ENCODE measurements at places on chromosomes 4 and X.

- no peak for DNase-seq
Measured at GRCh38 chr4:159506801-159507517, 404.1 kb downstream of the RAPGEF2 start.

- DNase-seq = no peak
Measured at GRCh38 chr4:87087015-87087414, 133.4 kb downstream of the KLHL8 start.

GRCh38 chr4:37652747-37653527 is 33.2 kb downstream of the RELL1 start:
- DNase-seq = no peak

GRCh38 chr4:53844133-53844532 is 220.3 kb downstream of the CHIC2 start:
- DNase-seq = no peak

DNA sequence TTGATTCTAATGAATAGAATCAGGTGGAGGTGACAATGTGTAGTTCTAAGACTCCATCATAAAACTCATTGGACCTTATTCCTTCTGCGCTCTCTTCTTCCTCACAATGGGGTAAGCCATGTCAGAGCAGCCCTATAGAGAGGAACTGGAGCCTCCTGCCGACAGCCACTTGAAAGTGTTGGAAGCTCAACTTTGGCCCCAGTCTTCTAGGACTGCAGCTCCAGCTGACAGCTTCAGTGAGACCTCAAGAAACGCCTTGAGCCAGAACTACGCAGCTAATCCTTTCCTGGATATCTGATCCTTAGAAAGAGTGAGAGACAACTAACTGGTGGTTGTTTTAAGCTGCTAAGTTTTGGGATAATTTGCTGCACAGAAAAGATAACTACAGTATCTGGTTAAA is 22.1 kb upstream of the ADH7 start:
- no peak for DNase-seq

DNA sequence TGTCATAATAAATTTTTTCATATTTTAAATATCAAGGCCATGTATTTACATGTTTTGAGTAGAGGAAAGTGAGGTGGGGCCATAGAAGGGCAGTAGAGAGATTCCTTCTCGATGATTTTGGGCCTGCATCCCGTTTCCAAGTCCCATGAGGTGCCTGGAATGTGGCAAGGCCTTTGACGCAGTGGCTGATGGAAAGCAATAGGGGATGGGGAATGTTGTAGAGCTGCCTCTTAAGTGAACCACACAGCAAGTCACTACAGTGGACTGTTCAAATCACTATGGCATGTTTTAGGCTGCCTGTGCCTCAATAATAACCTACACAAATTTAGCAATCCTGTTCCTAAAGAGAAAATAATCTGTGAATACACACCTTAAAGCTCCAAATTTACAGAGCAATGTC is 48.3 kb downstream of the ANXA5 start:
- no peak for DNase-seq
